Activated CD4-positive, alpha-beta T cell treated with anti-CD3 and anti-CD28 coated beads for 4 hours (primary cell): ENCODE measurements at places on chromosomes 5 and 9.

DNA sequence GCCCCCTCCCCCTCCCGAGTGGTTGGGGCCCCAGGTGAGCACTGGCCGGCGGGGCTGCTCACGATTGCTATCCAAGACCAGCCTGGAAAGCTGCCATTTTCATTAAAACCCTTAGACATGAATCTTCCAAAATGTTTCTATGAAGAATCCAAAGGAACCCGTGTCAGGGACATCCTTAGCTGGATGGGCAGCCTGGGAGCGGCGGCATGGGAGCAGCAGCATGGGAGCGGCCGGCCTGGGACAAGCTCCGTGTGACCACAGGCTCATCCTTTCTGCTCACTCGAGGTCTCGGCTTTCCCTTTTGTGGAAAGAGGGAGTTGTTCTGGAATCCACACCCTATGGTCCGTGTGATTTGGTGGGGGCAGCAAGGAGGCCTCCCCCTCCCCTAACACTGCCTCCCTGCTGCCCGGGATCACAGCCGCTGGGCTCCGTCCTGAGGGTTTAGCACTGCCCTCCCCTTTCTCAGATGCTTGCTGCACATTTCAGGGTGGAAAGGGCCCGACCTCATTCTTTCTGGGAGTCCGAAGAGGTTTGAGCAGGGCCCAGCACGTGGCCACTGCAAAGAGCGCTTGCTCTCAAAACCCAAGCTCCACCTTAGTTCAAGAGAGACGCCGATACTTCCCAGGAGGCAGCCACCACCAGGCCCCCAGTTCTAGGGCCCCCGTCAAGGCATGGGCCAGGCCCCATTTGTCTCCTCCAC lies 127.7 kb downstream of the RXRA start:
- no peak for DNase-seq

- DNase-seq = no peak
Measured at GRCh38 chr5:151168602-151169344, 11.2 kb upstream of the ANXA6 start.

- DNase-seq = no peak
Measured at GRCh38 chr5:41527201-41527779, 16.9 kb upstream of the PLCXD3 start.

GRCh38 chr9:131864531-131864930 lies 124.7 kb upstream of the RAPGEF1 start:
- DNase-seq = no peak

DNA sequence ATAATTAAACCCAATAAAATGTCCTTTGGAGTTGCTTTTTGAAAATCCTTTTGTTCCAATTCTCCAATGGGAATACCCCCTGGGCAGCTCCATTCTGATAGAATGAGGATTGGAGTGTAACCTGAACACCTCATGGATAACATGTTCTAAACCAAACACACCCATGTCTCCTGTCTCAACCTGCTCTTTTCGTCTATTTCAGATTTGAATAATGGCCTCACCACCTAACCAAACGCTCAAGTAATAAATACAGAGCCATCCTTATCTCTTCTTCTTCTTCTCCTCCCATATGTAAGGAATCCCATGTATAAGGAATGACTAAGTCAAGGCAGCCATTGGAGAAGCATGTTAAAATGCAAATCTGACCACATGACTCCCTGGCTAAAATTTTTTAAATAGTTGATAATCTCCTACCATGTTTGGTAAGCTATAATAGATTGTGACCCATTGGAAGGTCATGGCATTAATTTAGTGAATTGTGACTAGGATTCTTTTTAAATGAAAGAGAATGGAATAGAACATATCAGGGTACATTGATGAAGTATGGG lies 26.0 kb downstream of the ELL2 start:
- DNase-seq = no peak

- no peak for DNase-seq
Measured at GRCh38 chr9:38112049-38112448, 43.0 kb upstream of the SHB start.

DNA sequence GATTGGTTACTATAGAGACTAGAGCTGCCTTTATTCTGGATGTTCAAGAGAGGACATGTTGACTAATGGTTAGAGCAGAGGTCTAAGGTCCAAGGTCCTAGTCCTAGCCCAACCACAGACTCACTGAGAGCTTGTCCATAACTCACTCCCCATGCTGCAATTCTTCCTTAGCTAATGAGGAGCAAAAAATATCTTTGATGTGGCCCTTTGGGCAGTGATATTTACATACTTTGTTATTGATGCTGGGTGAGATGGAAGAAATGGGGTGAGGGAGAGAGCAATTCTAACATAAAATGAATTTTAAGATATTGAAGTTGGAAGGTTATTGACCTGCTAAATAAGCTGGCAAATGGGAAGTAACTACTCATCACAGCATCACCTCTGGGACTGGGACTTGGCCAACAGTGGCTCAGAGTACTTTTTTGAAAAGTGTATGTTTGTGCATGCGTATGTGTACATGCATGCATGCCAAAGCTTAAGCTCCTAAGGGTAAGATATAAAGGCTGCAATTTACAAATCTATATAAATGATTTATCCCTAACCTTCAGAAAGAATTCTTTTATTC lies 58.0 kb upstream of the ANKRD55 start:
- DNase-seq = no peak

DNA sequence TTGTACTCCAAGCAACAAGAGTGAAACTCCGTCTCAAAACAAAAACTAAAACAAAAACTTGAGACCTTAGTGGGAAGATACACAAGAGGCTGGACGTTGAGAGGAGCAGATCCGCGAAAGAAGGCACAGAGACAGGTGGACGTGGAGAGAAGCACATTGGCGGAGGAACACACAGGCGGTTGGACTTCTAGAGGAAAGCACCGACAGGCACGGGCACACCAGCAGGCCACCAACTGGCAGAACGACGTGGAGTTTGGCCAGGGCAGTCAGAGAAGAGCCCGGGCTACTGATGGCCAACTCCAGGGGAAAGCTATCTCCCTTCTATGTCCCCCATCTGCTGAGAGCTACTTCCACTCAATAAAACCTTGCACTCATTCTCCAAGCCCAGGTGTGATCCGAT lies 482.7 kb downstream of the GABRG2 start:
- DNase-seq = no peak

GRCh38 chr5:57825031-57825686 lies 342.5 kb upstream of the ACTBL2 start:
- DNase-seq = no peak

GRCh38 chr9:36328798-36329411 lies 70.7 kb upstream of the GNE start:
- peak; percentile 66 for DNase-seq

DNA sequence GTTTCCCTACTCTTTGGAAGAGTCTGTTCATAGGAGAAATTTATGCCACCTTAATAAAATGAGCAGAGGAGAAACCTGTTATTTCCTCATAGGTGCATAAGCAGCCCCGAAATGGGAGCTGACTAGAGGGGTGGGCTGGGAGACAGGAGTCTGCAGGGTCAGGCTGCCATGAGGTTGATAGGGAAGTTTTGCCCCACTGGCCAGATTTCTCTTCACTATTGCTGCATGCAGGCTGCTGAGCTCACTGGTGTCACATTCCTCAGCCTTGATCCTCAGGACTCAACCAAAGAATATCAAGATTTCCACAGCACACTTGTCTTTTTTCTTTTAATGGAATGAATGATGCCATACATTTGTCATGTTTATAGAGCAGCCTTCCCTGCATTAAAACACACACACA lies 60.7 kb downstream of the BHMT start:
- no peak for DNase-seq

DNA sequence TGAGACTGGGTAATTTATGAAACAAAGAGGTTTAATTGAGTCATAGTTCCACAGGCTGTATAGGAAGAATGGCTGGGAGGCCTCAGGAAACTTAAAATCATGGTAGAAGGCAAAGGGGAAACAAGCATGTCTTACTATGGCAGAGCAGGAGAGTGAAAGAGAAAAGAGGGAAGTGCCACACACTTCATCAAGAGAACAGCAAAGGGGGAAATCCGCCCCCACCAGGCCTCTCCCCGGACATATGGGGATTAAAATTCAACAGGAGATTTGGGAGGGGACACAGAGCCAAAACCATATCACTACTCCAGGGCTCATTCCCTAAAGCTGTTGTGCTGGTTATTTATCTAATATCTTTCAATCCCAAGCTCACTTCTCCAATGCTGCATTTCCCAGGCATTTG lies 50.2 kb upstream of the NR3C1 start:
- no peak for DNase-seq

- no peak for DNase-seq
Measured at GRCh38 chr9:121088576-121088975, 13.8 kb downstream of the CNTRL start.

DNA sequence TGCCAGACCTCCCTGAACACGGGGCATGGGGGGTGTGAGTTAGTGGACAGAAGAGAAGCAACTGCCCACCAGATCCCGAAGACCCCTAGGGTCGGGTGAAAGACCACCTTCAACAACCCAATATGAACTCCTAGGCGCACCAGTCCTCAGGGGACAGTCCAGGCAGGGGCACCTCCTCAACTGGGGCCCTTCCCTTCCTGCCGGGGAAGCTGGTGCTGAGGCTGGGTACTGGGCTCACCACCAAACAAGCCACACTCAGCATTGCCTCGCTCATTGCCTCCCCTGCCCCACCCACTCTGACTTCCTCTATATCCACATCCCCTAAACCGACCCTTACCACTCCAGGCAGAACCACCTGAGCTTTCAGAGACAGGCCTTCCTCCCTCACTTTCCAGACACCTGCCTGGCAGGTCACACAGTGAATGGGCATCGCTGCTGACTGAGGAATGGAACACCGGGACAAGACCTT lies 42.5 kb downstream of the SEMA4D start:
- no peak for DNase-seq

DNA sequence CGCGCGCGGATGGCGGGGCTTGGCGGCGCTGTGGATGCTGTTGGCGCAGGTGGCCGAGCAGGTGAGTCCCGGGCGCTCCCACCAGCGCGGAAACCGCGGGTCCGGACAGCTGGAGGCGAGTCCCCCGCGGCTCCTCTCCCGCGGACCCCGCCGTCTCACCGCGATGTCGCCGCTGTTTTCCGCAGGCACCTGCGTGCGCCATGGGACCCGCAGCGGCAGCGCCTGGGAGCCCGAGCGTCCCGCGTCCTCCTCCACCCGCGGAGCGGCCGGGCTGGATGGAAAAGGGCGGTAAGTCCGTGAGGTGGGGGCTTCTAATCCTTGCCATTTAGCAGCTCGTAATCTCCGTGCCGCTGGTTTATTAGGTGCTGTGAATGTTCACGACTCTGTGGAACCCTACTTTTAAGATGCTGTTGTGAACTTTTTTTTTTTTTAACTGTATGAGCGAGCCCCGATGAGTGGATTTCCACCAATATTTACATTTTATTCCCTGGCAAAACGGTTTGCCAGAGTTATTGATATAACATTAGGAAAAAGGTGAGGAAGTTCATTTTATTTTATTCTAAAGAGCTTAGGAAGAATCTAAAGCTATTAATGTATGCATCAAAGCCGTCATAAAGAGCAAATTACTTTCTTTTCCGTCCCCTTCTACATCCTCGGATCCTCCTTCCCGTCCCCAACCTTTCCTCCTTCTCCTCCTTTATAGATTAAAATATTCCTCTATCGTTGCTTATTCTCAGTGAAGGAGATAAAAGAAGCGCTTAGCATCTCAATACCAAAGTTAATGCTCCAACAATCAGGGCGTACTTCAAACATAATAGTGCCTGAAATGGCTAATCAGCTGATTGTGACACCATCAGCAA lies 579 bp downstream of the ADAMTS16 start:
- no peak for DNase-seq

GRCh38 chr5:132027027-132027426 lies 15.6 kb upstream of the ACSL6 start:
- DNase-seq = no peak

GRCh38 chr9:93096131-93096802 lies at the start of gene CARD19:
Gene CARD19, plus strand, starts transcription at chr9:93096217. Its CDS starts 129 bp downstream, at chr9:93096346.
- DNase-seq = peak; percentile 45

DNA sequence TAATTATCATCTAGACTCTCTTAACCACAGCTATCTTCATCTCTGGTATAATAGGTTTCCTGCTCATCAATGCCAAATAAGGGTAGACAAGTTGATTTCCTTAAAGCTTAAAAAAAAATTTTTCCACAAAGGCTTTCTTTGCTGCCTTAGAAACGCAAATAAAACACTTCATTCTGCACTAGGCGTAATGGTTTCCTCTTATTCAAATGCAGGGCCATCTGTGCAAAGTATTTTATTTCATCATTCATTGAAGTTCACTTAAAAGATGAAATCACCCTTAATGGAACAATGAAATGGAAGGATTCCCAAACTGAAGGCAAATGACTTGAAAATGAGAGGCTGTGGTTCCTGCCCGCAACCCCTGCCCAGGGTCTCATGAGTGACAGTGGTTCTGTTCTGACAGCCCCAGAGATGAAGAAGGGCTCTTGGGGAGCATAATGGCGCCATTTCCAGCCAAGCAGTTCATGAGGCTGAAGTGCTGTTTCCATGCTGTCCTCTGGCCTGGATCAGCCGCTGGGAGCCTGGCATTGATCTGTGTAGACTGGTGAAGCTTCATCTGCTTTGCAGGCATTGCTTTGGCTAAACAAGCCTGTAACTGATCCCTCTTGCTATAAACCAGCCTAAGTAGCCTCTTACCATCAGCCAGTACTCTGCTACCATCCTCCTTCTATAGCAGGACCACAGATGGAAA lies 276.9 kb upstream of the WWC1 start:
- DNase-seq = no peak

DNA sequence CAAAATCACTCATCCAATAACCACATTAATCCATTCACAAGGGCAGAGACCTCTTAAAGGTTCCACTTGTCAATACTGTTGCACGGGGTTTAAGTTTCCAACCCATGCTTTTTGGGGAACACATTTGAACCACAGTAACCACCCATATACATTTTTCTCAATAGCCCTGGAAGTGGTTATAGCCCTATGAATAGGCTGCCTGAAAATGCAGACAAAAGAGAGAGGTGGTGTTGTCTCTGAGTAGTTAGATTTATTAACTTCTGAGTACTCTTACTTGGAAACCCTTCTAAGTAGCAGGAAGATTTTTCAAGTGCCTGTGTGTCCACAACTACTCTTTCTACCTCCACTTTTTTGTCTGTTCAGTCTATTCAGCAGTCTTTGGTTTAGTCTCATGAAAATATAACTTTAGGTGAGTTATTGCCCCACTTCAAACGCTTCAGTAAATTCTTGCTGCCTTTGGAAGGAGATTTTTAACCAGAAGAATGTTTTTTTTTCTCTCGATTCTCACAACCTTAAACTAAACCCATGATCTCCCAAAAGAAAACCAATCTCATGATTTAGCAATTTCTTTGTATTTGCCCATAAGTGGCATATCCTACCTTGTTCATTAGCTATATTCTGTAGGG lies 42.6 kb downstream of the ARHGEF28 start:
- no peak for DNase-seq

- DNase-seq = no peak
Measured at GRCh38 chr5:123882319-123882964, 370.5 kb downstream of the CSNK1G3 start.

- no peak for DNase-seq
Measured at GRCh38 chr5:178231539-178232123, 971 bp downstream of the PHYKPL start.
